ENCODE measurements at places on chromosomes 13 and 19.

DNA sequence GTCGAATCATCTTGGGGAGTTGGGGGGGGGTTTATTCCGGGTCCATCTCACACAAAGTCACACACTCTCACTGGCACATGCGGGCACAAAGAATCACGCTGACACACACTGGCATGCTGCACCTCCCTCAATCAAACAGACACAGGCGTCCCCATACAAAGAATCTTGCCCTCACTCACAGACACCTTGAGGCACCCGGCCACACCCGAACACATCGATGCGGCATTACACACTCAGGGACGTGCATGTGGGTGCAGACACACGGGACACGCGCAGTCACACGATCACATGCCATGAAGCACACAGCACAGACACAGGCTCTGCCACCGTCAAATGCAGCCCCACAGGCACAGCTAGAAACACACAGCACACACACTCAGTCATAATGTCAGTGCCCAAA is 7.8 kb downstream of the NFIX start:
- no peak for DNase-seq

GRCh38 chr13:53004573-53004972 is 24.0 kb upstream of the OLFM4 start:
- DNase-seq = no peak

DNA sequence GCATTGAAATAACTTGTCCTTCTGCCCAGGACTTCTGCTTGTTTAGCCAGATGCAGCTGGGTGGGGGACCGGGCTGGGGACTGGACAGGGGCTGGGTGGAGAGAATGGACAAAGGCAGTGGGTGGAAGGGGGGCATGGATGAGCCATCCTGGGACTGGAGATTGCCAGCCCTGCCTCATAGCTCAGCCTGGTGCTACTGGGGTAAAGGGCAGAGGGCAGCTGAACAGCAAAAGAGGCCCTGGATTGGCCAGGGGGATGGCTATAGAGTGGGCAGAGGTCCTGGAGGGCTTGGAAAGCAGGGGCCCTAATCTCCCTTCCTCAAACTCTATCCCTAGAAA is 17.7 kb upstream of the PLAUR start:
- DNase-seq = no peak

- no peak for DNase-seq
Measured at GRCh38 chr19:36073121-36073876, 18.6 kb downstream of the WDR62 start.

GRCh38 chr19:14073925-14074838 is 1.6 kb downstream of the MISP3 start:
- DNase-seq = no peak

DNA sequence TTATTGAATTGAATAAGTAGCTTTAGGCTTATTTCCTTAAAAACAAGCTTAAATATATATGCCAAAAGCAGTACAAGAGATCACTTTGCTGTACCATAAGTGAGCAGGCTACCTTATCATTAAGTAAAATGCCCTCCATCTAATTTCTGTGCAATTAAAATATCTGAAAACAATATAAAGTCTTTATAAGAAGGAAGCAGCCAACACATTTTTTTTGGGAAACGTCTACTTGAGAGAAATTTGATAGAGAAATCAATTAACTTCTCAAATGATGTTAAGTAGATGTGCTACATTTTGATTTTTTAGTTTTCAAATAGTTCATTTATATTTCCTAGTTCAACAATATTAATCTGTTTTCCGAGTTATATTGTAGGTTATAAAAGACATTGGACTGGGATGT is 52.5 kb downstream of the GPC5 start:
- DNase-seq = no peak

GRCh38 chr19:41352609-41353465 is 885 bp downstream of the TGFB1 start:
- DNase-seq = peak; percentile 19

- DNase-seq = no peak
Measured at GRCh38 chr19:38099966-38100365, 124.1 kb downstream of the DPF1 start.

DNA sequence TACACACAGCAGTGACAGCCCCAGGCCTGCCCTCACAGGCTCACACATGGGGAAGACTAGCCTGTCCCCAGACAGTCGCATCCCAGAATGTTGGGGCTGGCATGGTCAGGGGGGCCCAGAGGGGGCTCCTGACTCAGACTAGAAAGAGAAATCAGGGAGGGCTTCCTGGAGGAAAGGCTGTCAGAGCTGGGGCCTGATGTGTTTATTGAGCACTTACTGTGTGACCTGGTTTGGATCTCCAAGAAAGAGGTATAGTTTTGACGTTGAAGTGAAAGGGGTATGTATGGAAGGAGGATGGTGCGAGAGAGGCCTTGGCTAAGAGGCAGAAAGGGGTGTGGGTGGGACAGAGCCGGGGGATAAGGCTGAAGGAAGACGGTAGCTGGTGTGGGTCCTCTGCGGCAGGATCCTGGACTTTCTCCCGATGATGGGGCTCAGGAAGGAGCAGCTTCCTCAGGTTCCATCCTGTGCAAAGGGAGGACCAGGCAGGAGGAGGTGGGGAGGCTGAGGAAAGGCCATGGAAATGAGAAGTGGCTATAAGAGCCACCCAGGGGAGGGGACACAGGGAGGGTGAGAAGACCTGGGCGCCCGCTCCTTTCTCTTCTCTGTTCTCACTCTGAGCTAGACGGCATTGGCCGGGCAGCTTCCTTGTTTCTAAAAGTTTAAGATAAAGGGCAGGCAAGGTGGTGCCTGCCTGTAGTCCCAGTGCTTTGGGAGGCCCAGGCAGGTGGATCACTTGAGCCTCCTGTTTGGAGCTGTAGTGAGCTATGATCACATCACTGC is 16.1 kb upstream of the BCL3 start:
- DNase-seq = no peak

DNA sequence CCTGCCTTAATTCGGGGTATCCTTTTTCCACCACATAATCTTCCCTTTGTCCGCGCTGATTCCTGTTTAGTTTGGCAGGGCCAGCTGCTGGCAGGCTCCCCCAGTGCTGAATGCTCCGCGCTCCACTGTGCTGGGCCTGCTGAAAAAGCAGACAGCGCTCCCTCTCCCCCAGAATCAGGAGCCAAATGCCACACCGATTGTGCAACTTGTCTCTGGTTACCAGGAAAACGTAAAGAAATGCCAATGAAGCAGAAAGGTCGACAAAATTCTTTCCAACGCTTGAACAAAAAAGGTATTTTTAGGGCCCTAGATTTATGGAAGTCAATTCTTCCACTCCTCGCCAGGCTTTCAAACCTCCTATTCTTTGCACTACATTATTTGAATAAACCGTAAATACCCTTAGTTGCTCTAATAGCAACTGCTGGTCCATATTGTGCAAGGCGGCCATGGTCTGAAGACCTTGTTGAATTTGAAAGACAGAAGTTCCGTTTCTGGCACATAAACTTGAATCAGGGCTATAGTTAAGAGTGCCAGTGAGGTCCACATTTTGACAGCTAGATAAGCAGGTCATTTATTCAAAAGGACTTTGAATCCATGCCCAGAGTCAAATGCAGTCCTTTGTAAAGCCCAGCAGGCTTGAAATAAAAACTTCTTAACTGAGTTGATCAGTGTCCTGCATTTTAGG is 206.7 kb upstream of the RFC3 start:
- no peak for DNase-seq

DNA sequence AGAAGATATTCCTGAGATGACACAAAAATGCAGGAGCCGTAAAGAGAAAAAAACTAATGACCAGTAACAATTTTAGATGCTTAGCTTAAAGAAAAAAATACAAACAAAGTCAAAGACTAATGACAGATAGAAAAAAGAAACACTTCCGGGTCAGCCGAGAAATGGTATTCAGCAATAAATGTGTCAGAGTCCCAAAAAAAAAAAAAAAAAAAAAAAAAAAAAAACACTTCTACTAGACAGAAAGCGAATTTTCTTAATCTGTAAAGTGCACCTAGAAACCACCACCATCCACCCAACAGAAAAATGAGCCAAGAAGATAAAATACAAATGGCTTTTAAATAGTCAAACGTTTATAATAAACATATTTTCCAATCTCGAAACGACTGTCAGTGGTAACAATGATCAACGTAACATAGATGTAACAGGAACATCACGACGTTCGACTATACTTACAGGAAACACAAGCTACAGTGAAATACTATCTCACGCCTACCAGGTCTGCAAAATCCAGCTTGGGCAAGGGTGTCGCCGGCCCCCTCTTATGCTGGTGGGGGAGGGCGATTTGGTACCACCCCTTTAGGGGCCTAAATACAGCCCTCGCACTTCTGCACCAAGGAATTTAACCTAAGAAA is 10.6 kb downstream of the ABHD17A start:
- DNase-seq = peak; percentile 2

DNA sequence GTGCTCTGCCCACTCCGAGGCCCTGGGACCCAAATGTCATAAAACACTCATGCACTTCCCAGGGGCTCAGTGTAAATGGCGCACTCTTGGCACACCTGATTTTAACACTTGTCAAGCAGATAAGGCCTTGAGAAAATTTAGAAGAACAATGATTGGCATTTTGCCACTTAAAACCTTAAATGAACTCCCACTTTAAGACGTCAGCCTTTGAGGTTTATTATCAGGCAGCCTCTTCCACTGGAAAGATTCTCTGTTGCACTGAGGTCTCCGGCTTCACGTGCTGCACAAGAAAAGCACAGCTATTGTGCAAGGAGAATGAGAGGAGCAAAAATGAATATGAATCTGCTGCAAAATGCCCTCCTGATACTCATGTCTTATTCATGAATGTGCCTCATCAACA is 38.5 kb upstream of the ATP11A start:
- no peak for DNase-seq

DNA sequence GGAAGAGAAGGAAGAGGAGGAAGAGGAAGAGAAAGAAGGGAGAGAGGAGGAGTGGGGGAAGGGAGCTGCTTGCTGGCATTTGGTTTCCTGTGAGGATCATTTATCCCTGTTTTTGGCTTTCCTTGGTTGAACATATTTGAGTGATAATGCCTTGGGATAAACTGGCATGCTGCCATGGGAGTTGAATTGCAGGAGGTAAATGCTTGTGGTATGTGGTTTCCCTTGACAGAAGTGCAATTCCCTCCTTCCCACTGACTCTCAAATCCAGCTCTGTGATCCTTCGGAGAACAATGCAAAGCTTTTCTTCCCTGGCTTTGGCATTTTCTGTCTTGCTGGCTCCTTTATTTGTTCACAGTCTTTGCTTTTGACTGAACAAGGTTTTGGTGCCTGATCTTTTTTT is 27.2 kb upstream of the CBY2 start:
- DNase-seq = peak; percentile 9

GRCh38 chr13:43433691-43434141 is 353.1 kb downstream of the ENOX1 start:
- no peak for DNase-seq

- no peak for DNase-seq
Measured at GRCh38 chr13:112657850-112658445, 31.9 kb upstream of the ATP11A start.

- no peak for DNase-seq
Measured at GRCh38 chr13:32211813-32212212, 103.3 kb downstream of the ZAR1L start.

- DNase-seq = no peak
Measured at GRCh38 chr19:51027126-51027806, 850 bp upstream of the KLK11 start.

DNA sequence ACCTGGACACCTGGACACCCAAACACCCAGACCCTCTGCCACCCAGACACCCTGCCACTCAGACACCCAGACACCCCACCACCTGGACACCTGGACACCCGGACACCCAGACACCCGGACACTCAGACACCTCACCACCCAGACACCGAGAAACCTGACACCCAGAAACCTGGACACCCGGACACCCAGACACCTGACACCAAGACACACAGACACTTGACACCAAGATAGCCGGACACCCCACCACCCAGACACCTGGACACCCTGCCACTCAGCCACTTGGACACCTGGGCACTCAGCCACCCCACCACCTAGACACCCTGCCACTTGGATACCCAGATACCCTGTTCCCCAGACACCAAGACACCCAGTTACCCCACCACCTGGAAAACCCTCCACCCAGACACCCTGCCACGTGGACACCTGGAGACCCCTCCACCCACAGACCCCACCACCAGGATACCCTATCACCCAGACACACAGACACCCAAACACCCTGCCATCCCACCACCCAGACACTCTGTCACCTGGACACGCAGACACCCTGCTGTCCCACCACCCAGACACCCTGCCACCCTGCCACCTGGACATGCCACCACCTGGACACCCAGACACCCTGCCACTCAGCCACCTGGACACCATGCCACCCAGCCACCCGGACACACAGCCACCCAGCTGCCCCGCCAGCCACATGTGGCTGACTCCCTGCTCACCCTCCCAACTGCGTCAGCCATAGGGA is 17.4 kb downstream of the C19orf12 start:
- DNase-seq = no peak

- DNase-seq = no peak
Measured at GRCh38 chr13:50915565-50915964, 6.0 kb downstream of the RNASEH2B start.

- DNase-seq = peak; percentile 34
Measured at GRCh38 chr19:31280287-31281006, 68.8 kb downstream of the TSHZ3 start.

DNA sequence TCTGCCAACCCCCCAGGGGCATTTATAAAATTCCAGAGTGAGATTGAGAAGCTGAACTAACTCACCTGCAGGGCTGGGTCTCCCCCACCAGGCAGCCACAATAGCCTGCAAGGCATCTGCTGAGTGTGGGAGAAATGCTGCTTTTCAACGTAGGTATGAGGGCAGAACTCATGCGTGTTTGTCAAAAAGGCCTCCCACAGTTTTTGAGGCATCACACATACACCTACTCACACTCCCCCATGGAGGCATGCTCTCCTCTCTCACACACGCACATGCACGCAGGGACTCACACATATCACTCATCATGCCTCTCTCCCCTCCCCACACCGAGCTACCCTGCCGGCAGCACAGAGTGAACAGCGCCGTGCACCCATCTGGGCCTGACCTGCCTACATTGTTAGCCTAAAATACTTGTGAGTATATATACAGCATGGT is 390.5 kb downstream of the FGF9 start:
- no peak for DNase-seq

- no peak for DNase-seq
Measured at GRCh38 chr19:11639245-11639601, 41.9 kb downstream of the ZNF627 start.

DNA sequence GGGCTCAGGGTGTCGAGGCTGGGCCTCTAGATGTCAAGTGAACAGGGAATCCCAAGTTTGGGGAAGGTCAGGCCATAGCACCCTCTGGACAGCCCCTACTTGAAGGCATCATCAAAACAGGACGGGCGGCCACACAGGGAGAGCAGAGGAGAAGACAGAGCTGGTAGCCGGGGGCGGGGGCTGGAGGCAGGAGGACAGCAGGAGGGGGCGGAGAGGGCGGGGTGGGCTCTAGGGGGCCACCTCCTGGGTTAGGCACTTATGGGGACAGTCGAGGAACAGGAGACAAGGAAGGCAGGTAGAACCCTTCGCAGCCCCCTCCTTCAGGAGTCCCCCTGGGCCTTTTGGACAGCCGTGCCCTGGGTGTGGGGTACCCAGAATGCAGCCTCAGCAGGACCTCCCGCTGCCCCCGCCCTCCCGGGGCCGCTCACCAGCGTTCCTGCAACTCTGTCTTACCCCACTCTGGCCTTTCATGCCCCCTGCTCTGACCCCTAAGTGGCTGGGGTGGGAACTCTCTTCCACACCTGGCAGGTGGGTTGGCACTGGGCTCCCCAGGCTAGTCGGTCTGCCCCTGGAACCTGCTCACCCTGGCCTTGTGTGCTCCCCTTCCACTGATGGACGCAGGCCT is 5.8 kb downstream of the SSBP4 start:
- DNase-seq = no peak
